ENCODE measurements at places on chromosomes 6 and 20.

DNA sequence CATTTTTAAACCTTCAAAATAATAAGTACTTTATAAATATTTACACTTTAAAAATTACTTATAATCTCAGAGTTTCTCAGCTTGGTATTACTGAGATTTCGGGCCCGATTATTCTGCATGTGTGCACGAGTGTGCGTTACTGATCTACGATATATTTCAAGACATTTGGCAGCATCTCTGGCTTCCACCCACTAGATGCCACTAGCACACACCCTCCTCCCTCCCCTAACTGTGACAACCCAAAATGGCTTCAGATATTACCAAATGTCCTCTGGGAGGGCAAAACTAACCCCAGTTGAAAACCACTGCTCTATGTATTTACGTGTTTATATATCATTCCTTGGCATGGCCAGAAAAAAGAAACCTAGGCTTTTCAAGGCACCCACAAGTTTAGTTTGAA lies 95.9 kb downstream of the FYN start:
- DNase-seq = no peak

DNA sequence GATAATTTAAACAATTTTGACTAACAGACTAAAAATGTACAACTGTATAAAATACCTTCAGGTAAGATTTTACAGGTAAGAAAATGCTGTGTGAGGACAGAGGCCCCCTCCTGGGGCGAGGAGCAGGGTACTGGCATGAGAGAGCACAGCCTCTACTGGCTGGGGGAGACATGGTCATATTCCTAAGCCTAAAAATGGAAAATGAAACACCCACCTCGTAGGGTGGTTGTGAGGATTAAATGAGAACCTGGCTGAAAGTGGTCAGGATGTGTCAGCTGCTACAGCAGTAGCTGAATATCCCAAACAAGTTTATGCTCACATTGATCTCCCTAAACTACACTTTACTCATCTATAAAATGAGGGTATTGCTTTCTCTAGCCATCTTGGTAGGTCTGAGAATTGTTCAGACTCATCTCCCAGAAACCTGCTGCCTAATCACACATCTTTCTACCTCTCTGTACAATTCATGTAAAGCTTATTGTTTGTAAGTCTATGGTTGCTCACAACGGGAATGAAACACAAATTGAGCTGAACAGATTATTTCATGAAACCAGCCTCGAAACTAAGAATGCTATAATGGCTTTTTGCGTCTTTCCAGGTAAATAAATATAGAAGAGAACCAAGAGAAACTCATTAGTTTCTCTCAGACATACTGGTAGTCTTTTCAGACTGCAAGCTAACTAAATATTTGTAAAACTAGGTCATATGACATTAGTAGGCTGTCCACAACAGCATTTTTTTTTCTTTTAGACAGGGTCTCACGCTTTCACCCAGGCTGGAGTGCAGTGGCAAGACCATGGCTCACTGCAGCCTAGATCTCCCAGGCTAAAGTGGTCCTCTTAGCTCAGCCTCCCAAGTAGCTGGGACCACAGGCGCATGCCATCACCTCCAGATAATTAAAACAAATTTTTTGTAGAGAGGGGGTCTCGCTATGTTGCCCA lies 69.6 kb downstream of the POPDC3 start:
- DNase-seq = no peak

GRCh38 chr6:25202504-25202903 lies 76.7 kb upstream of the CARMIL1 start:
- no peak for DNase-seq

- no peak for DNase-seq
These were observed 70.8 kb upstream of the DYNLRB1 start for GRCh38 chr20:34445177-34446065.

DNA sequence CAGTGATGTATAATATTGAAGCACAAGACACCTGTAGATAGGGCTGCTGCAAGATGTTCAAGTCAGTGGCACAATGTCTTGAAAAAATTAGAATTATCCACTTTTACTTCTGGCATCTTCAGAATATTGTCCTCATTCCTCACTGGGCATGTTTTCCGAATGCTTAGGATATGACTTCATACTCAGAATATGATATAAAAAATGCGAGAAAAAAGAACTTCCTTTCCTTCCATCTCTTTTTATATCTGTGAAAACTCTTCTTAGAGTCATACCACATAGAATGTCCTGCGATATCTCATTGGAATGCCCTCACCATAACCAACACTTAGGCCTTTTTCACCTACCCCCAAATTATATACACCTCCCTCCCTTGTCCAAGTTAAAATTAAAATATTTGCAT lies 4.6 kb downstream of the MAS1L start:
- DNase-seq = no peak

DNA sequence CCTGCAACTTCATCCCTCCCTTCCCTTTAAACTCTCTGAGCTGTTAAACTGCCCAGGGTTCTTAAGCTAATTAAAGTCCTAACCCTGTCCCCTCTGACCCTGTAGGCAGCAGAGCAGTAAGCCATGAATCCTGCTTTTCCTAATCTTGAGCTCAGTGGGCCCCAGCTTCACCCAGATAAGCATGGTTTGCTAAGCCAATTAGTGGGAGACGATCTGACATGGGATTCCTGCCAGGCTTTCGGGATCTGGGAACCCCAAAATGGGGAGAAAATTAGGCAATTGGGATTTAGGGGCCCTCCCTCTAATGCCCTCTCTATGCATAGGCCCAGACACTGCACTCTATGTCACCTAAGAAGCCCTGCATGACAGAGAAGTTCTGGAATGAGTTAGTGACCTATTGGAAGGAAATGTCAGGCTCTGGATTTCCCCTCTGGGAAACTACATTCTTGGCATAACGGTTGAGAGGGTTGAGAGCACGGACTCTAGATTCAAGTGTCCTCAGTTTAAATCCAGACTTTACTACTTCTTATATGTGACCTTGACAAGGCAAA lies 4.6 kb downstream of the XKR7 start:
- no peak for DNase-seq

GRCh38 chr20:44624152-44624551 lies 27.3 kb downstream of the ADA start:
- DNase-seq = no peak

DNA sequence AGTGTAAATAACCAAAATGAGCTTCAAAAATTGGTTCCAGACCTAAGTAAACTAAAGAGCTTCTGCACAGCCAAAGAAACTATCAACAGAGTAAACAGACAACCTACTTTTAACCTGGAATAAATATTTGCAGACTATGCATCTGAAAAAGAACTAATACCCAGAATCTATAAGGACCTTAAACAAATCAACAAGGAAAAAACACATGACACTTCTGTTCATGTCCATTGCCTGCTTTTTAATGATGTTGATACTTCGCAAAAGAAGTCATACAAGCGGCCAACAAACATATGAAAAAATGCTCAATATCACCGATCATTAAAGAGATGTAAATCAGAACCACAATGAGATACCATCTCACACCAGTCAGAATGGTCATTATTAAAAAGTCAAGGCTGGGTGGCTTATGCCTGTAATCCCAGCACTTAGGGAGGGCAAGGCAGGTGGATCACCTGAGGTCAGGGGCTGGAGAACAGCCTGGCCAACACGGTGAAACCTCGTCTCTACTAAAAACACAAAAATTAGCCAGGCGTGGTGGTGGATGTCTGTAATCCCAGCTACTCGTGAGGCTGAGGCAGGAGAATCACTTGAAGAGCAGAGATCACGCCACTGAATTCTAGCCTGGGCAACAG lies 42.5 kb upstream of the DST start:
- DNase-seq = no peak

- DNase-seq = no peak
These were observed 50.6 kb downstream of the MAPK14 start for GRCh38 chr6:36078159-36078558.

Measured in GM20000 (cell line).